ENCODE measurements at places on chromosomes 5 and 9. TPM values are rescaled to one million over a fixed set of nuclear protein-coding genes. Genes with fewer than 3 reads are reported as not detected.

DNA sequence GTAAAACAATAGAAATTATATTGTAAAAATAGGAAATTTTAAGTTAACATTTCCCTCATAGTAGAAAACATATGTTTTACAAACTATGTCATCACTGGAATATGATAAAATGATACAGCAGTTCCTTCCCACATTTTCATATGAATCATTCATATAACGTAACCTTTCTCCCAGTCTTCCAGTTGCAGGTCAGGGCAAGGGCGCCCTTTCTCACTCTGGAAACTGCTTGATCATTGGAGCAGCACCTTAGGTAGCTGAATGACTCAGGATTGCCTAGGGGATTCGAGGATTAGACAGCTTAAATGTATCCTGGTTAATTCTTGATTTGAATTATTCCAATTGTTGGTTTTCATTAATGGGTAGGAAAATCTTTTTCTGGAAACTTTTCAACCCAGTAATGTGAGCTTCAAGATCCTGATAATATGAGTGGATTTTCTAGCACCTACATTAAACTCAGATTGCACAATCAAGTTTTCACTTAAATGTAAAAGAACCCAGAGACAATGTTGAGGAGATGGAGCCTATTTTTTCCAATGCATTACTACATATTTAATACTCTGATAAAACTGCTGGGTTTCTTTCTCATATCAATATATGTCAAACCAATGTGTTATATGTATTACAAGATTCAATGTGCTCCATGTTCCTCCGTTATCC, 32.6 kb upstream of the ANXA1 start:
- DNase-seq: no peak

- no peak for DNase-seq
Observed at GRCh38 chr5:9354336-9355081, 191.4 kb downstream of the SEMA5A start.

- no peak for DNase-seq
Observed at GRCh38 chr9:81389569-81389993, 299.8 kb downstream of the TLE1 start.

GRCh38 chr9:130137641-130138081, 34.5 kb upstream of the NCS1 start:
- DNase-seq: no peak

DNA sequence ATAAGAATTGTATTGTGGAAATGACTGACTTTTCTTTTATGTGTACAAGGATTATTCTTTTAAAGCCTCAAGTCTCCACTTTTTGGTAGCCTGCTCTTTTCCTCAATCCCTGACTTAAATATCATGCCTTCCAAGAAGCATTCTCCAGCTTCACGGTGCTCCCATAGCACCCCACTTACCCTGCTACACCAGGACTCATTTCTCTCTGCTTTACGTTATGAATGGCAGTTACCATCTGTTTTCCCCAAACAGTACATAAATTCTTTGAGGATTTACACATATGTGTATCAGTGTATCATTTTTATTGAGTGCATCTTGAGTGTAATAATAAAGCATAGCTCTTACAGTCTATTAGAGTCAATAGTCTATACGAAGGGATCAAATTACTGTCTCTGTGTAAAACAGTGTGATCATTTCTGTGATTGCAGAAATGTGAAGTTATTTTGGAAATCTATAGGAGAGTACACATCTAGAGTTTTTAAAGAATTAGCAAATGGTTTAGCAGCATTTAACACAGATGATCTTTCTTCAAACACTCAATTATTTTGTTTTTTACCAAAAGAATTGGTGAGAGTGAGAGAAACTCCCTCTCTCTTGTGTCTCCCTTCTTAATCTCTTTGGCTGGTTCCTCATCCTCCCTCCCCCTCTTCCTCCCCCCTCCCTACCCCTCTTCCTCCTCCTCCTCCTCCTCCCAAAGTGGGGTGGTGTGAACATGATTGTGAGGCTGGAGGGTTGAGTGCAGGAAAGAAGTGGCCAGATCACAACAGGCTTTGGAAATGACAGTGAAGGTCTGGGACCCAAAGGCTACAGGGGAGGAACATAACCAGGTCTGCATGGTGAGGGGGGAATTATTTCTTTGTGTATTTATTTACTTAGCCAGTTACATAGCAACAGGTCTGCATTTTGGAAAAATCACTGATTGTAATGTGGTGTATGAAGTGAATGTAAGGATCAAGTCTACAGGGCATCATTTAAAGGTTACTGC, 27.6 kb upstream of the ECM2 start:
- DNase-seq: no peak

GRCh38 chr9:124522121-124523098, 15.2 kb upstream of the NR5A1 start:
- no peak for DNase-seq

- no peak for DNase-seq
Observed at GRCh38 chr5:61604076-61605025, 272.3 kb downstream of the ZSWIM6 start.

DNA sequence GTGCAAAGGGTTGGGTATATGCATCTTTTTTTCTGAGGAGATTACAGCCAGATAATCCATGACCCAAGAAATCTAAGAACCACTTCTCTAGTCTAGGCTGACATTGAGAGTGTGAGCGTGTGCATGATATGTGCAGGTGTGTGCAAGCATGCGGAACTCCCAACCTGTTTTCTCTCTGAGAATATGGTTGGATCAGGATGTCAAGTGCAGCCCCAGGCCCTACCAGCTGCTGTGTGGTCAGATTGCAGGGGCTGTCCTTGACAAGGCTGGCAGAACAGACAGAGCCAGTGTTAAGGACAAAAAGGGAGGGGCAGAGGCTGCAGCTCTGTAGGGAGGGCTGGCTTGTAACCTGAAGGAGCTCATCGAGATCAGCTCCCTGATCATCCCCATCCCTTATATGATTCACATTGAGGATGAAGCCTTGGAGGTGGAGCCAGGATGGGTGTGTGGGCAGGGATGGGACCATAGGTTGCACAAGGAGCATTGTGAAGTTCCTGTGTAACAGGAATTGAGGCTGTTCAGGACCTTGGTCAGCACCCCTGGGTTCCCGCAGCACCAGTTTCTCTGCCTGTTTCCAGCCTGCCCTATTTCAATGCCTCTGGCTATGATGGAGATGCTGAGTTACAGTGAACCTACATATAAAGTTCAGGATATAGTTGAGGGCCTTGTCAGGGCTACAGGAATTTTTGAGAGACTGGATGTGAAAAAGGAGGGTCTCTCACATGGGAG, 52.6 kb upstream of the ARAP3 start:
- peak; percentile 26 for DNase-seq

- DNase-seq: no peak
Observed at GRCh38 chr9:100445161-100445902, 18.4 kb downstream of the MSANTD3 start.

DNA sequence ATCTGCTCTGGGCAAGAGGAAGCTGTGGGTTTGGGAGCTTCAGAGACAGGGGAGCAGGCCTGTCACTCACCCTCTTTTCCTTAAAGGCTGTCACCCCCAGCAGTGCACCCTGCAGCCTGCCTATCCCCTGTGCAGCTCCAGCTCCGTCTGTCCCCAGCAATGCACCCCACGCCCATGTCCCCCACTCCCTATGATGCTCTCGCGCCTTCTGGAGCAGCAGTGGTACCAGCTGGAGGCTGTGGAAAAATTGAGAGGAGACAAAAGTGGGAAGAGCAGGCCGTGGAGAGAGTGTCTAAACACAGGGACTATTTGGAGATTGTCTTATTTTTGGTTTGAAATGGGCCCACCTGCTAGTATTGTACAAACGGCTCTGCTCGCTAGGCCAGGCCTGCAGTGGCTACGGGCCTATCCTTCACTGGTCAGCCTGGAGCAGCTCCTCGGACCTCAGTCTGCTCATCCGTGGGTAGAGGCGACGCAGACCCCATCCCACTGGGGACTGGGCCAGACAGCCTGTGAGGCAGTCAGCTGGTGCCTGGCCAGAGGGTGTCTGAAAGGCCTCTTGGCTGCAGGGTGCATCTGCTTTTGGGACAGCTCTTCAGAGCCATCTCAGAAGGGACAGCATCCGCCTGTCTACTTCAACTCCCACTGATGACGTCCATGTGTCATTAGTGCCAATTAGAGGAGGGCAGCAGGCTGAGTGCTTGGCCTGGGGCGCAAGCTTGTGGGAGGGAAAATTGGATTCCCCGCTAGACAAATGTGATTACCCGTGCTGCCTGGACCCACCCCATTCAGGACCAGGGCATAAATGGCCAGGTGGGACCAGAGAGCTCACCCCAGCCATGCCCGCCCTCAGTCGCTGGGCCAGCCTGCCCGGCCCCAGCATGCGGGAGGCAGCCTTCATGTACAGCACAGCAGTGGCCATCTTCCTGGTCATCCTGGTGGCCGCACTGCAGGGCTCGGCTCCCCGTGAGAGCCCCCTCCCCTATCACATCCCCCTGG, at the start of gene DBH:
Gene DBH, plus strand, starts transcription at position 831 of the 999 bp plus-strand sequence. Its CDS starts 9 bp downstream, at position 840.
- no peak for DNase-seq

DNA sequence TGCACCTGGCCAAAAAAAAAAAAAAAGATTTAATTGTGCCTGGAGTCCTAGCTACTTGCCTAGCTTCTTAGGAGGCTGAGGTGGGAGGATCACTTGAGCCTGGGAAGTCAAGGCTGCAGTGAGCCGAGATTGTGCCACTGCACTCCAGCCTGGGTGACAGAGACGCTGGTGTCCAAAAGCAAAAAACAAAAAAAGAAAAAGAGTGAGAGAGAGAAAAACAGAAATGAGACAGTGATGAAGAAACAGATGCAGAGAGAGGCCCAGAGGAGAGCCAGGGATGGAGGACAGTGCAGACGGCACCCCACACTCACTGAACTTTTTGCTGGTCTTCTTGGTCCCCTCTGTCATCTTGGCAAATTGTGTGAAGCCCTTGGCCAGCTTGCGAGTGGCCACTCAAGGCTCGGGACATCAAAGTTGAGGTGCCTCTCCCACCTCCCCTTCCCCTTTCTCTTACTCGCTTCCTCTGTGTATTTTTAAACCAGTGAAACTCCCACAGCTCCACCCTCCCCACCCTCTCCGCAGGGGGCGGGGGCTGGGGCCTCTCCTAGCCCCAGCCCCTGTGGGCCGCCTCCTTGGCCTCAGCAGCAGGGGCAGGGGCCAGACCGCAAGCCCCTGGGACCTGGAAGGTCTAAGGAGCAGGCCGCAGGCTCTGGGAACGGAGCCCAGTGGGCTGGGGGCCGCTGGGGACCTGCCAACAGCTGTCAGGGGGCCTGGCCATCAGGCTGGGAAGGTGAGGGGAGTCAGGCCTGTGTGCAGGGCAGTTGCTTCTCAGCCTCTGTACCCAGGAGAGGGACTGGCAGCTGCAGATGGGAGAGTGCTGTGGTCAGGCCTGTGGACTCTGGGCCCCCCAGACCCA, at the start of gene SH2D3C:
Gene SH2D3C, minus strand, starts transcription at position 387 of the 856 bp plus-strand sequence. Its CDS starts 39 bp downstream, at position 348.
- DNase-seq: no peak

- no peak for DNase-seq
Observed at GRCh38 chr5:59079622-59080620, 497.0 kb downstream of the RAB3C start.

DNA sequence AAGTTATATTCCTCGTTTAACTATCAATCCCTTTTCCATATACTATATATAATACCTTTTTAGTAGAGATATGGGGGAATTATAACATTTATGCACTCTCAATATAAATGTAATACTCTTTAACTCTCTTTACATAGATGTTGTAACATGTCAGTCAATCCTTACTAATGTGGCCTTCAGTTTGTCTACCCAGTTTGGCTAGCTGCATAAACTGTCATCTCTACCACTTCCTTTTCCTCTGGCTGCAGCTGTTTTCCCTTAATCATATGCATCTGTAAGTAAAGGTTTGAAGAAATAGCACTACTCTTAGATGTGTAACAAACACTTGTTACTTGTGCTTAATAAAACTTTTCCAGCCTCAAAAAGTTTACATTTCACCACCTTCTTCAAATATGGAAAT, 13.4 kb downstream of the ABHD17B start:
- DNase-seq: peak; percentile 17

DNA sequence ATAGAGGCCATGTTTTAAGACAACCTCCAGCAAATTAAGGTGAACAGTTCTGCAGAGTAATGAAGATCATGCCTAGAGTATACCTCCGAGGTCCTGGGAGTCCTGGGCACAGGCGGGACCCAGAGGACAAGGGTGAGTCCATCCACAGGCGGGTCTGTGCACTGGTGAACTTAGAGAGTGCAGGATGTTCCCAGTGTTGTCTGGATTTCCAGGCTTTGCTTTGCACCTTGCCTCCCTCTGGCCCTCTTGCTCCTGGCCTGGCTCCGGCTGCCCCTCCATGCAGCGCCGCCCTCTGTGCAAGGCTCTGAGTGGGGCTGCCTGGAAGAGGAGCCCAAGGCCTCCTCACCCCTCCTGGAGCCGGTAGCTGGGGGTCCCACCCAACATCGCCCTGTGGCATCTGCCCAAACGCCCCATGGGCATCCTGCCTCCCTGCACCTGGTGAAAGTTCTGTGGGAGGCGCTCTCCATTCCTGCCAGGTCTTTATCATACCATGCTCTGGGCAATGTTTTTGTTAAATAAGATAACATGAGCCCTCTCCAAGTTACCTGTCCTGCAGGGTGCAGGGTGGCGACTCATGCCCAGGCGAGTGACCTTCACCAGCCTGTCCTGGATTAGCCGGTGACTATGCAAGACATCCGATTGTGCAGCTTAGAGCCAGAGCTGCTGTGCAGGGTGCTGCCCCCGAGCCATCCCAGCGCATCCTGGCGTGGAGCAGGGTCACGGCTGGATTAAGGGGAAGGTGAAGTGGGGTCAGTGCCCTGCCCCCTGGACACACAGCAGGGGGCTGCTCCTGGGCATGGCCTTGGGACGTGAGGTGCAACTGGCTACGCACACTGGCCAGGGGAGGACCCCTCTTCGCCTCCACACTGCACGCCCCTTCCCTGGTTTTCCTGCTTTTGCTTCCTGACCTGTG, 41.3 kb upstream of the LPCAT1 start:
- DNase-seq: no peak

DNA sequence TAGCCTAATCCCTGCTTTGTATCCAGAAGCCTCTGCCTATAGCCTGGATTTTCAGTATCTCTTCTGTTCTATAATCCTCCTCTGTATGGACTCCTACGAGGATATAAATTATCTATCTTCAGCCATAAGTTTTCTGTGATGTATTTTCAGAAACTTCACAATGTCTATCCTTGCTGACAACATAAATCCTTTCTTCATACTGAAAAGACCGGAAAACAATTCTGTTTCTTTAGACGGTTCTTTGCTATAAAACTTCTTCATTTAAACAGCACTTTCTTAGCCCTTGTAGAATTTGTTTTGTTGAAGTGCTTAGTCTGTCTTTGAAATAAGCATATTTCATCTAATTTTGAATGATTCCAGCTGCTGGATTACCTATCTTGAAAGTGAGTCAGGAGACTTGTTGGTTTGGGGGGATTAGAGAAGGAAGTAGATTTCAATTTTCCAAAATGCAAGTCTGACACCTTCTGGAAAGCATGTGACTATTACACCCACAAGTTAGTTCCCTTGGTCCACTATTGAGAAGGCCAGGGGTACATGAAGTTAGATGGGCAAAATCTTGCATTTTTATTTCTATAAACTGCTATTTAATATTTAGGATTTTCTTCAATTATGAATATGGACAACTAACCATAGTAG, 96.3 kb upstream of the RANBP3L start:
- DNase-seq: no peak

- no peak for DNase-seq
Observed at GRCh38 chr9:27530915-27531755, 1.5 kb upstream of the MOB3B start.

Gene GRAMD2B
- total RNA-seq: 4.8 TPM

Gene FOXD4L6
- total RNA-seq: not detected

Gene SHISAL2B
- not detected for total RNA-seq

Gene TXNDC8
- not detected for total RNA-seq

Gene ABCA1
- total RNA-seq: 0.80 TPM

Gene C9
- not detected for total RNA-seq

Gene SPATA31E1
- total RNA-seq: not detected

Gene EPB41L4B
- total RNA-seq: not detected

Gene ADGRV1
- total RNA-seq: 0.09 TPM

Gene PCDHA13
- total RNA-seq: not detected

Data from CD4-positive, alpha-beta memory T cell (primary cell).